ENCODE measurements at places on chromosomes 12 and 14.
A peak's percentile ranks its signal among the peaks of the same experiment; 100 is the strongest.

- DNase-seq: no peak
Measured at GRCh38 chr12:132647858-132648257, 29.3 kb downstream of the P2RX2 start.

- DNase-seq: no peak
Measured at GRCh38 chr12:3117144-3117581, 40.0 kb downstream of the TSPAN9 start.

GRCh38 chr14:50018201-50018932 lies 98.0 kb downstream of the VCPKMT start:
- DNase-seq: peak; percentile 53

- DNase-seq: no peak
Measured at GRCh38 chr12:121205491-121205890, 4.4 kb upstream of the P2RX4 start.

- peak; percentile 39 for DNase-seq
Measured at GRCh38 chr12:130981074-130981742, 27.5 kb downstream of the ADGRD1 start.

- DNase-seq: no peak
Measured at GRCh38 chr12:46446645-46447044, 74.1 kb upstream of the SLC38A2 start.

GRCh38 chr14:75125617-75126016 lies 1.2 kb downstream of the NEK9 start:
- no peak for DNase-seq

DNA sequence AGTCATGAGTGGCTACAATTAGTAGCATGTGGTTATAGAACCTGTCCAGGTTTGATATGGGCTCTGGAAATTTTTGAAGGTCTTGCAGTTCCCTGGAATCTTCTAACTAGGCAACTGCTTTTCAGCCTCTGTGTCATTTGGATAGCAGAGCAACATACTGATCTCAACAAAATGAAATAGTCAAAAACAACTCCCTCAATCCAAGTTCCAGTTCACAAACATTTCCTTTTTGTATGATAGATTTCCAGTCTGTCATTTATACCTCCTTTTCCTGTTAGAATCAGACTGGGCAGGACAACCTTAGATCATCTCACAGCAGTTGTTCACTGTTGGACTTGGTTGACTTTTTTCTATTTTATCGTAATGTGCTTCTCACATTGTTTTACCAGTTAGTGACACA lies 442.1 kb upstream of the PDE3A start:
- no peak for DNase-seq

DNA sequence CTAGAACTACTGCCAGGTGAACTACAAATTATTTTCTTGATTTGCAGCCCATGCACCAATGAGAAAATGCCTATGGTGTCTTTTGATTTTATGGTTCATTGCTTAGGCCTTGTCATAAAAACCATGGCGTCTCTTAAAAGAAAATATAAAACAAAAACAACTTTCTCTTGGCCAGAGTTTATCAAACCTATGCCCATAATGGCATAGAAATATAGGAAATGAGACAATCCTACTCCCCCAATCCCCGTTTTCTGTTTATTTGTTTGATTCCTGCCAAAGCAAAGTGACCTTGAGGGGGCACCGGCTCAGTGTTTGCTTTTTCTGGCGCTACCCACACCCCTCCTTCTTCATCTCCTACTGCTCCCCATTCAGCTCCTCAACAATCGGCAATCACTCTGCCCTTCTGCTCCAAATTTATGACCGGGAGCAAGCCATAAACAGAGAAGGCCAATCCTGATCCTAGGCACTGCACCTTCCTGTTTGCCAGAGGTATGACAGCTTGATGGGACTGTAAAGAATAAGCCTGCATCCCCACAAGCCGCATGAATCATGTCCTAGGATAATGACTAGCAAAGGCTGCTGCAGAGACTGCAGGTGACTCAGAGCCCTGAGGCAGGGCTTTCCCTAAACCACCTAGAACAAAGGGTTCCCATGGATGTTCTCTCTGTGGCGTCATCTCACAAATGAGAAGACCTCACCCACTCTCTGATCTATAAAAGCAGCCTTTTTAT lies 874.9 kb downstream of the NRXN3 start:
- DNase-seq: no peak

DNA sequence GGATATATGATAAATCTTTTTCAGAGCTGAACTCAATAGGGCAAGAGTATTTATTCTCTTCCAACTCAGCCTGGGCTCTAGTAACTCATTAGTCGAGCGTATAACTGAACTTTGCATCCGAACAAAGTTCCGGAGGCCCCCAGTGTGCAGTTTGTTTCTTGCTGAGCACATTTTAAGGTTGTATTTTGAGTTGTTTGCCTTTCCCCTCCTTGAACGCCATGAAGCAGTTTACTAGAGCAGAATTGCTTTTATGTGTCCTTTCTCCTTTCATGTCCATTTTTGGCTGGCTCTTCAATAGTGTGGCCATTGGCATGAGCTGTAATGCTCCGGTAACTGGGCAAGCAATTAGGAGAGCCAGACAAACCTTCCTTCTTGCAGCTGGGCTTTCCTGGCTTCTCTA lies 105.3 kb downstream of the WIF1 start:
- DNase-seq: no peak

DNA sequence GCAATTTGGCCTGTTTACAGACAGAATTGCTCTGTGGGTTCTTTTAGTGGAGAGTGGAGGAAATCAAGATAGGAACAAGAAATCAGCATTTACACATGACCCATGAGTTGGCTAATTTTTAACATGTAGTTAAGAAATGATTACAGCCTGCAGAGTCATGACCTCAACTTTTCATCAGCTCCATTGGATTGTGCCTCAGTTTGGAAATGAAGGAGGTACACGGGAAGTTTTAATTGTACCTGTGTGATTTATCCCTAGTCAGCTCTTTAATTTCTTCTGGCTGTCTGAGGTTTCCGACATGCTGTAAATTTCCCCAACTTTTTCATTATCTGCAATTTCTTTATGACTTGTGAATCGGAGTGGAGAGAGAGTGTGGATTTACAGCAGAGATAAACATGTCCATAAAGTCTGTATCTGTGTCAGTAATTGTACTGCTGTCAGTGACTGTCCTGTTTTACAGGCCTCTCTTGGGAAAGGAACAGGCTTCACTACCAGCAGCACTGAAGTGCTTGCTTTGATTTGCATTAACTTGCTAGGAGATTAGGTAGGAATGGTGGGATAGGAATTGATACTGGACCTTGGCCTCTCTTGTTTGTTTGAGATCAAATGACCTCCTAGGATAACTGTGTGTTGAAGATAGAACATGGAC lies 49.2 kb downstream of the LIN52 start:
- no peak for DNase-seq

- no peak for DNase-seq
Measured at GRCh38 chr12:43896496-43896895, 60.6 kb downstream of the TMEM117 start.

DNA sequence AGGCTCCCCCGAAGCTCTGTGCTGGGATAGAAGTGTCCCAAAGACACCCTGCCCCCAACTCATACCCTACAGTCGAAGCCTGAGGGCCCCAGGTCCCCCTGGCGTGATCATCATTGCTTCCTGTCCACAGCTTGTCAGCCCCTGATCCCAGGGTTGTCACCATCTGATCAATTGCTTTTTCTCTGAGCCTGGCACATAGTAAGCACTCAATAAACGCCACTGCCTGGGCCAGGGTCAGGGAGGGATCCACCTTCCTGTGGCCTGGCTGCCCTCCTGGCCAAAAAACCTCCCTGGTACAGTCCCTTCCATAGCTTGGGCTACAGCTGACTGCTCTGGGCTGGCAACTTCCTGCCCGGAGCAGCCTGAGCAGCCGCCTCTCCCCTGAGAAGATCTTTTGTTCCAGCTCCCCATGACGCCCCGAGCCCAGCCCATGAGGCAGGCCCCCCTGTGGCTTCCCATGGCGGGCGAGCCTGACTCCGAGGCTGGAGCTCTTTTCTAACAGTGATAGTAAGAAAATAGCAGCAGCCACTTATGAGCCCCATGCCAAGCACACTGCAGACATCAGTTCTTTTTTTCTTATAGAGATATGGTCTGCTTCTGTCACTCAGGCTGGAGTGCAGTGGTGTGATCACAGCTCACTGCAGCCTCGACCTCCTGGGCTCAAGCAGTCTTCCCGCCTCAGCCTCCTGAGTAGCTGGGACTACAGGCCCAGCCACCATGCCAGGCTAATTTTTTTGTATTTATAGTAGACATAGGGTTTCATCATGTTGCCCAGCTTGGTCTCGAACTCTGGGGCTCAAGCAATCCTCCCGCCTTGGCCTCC lies 6.5 kb downstream of the SH2B3 start:
- DNase-seq: no peak

Data from right forelimb (tissue), 1 donor.